ENCODE measurements at places on chromosomes 4 and X.
A peak's percentile ranks its signal among the peaks of the same experiment; 100 is the strongest.

GRCh38 chr4:102878901-102879300 is 10.1 kb downstream of the CISD2 start:
- no peak for DNase-seq

- peak; percentile 1 for DNase-seq
These were observed 21.0 kb downstream of the S100G start for GRCh38 chrX:16671005-16671404.

GRCh38 chrX:151393514-151393913 is 3.5 kb upstream of the VMA21 start:
- DNase-seq = no peak

DNA sequence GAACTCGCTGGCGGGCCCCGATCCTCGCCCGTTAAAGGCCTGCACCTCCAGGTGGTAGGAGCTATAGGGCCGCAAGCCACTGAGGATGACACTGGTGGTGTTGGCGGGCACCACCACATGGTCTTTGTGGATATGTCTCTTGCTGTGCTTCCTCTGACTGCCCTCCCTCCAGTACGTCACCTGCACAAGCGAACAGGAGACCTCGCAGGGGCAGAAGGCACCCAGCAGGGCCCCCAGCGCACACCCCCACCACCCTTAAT is 20.7 kb downstream of the L1CAM start:
- no peak for DNase-seq

DNA sequence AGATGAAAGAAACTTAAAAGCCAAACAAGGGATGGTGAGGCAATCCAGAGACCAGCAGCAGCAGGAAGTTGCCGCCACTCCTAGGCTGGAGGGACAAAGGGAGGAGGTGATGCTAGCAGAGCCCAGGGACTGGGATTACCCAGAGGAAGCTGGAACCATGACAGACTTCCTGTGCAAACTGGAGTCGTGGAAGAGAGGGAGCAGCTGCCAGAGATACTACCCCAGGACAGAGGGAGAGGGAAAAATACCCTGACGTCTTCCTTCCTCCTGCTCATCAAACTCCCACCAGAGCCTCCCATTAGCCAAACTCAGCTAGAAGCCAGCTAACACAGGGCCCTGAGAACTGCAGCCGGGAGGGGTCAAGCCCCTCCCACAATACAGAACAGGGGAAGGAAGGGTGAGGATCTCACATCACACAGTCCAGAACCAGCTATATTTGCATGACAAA is 101.2 kb upstream of the KLF3 start:
- DNase-seq = no peak

DNA sequence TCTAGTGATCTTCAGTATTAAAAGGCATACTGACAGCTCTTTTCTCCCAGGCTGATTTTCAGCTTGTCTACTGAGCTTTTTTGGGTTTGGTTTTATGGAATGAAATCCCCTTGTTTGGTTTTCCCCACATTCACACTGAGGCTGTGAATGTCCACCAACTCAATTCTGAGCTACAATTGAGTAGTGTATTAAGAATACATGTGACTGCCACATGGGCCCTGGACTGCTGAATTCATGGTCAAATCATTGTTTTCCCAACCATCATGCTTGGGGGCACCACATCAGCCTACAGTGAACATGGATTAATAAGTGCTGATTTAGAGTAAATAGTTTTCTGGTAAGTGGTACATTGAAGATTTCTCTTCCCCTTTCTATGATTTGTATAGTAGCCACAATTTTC is 32.4 kb downstream of the RTL9 start:
- no peak for DNase-seq

DNA sequence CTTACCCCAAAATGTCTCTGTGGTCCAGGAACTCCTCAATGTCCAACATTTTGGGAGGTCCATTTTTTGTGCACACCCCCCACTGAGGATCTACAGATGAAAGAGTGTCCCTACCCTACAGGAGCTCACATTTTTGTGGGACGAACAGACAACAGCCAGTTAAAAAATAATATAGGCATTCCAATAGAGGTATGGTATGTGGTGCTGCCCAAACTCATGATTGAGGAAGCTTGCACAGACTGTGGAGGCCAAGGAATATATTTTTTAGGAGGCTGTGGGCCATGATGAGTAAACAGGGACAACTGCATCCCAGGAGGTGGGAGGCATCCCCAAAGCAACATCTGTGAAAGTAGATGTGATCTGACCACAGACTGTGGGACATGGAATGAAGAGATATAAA is 181.0 kb upstream of the HCCS start:
- no peak for DNase-seq

DNA sequence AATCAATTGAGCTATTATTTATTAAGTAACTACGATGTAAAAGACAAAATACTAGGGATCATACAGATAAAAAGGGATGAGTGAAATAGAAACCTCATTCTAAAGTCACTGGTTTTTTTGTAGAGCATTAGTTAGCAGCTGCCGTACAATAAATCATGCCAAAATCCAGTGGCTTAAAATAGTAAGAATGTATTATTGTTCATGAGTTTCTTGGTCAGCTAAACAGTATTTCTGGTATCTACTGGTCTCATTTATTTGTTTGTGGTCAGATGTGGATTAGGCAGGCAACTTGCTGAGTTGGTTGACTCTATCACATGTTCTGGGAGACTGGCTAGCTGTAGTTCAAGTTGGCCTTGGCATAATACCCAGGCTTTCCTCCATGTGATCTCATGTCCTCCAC is 667.3 kb downstream of the GALNTL6 start:
- no peak for DNase-seq

- DNase-seq = no peak
These were observed 922.1 kb upstream of the SLIT2 start for GRCh38 chr4:19329631-19330030.

GRCh38 chrX:108264376-108264775 is 172.8 kb downstream of the ATG4A start:
- no peak for DNase-seq

DNA sequence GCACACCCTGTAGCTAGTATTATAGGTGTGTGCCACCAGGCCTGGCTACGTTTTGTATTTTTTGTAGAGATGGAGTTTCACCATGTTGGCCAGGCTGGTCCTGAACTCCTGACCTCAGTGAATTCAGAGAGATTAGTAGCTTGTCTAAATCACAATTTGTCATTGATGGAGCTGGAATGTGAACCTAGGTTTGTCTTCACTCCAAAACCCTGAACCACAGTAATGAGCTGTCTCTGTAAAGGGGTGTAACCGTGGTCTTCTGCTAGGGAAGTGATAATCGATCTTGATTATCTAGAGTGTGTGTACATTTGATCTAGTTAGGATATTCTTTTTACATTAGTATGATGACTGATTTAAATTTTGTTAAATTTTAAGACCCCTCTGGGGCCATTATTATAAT is 8.3 kb downstream of the ARHGAP10 start:
- DNase-seq = no peak

DNA sequence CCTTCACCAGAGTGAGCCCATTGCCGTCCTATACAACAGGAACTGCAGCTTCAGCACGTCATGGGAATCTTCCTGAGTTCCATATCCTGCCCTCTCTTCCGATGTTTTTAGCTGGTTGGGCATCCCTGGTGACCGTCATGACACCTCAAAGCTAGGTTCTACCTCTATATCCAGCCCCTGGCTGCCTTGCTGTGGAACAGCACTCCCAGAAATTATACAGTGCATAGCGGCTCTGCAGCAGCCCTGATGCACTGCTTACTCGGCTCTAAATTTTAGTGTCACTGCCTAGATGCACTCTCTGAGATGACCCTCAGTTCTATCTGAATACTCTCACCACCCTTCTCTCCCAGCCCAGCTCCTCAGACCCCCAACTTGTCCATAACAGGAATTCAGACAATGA is 44.3 kb downstream of the ARHGEF38 start:
- no peak for DNase-seq

- DNase-seq = no peak
These were observed 79.4 kb upstream of the PITX2 start for GRCh38 chr4:110702326-110702725.

DNA sequence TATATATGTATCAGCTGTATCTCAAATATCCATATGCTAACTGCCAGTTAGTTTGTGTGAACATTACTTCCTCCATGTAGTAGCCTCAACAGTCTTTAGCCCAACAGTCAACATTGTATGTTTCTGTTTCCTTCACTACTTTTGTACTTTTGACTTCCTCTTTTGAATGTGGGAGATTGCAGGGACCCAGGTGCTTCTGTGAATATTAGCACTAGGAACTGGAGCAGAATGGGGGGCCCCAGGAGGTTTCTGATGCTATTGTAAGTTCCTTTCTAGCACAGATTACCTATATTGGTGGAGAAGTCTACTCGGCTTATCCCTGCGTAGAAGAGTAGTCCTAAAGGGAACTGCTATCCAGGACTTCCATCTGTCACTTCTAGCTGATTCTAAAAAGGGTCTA is 2.3 kb downstream of the PLAC8 start:
- no peak for DNase-seq

DNA sequence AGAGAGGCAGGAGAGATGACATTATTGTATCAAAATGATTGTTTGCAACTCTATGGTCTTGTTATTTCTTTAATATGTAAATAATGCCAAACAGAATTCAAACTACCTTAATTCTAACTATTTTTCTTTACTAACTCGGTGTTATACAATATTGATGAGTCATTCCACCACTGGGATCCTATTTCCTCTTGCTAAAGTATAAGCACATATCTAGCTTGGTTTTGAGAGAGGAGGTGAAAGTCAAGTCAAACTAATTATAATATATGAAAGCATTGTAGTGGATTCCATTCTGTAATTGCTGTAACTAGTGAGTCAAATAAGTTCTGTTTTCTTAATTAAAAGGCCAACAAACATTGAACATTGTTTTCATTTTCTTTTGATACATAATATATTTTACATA is 837.6 kb downstream of the PDHA2 start:
- DNase-seq = no peak

- no peak for DNase-seq
These were observed 40.6 kb downstream of the FAM149A start for GRCh38 chr4:186144946-186145569.

DNA sequence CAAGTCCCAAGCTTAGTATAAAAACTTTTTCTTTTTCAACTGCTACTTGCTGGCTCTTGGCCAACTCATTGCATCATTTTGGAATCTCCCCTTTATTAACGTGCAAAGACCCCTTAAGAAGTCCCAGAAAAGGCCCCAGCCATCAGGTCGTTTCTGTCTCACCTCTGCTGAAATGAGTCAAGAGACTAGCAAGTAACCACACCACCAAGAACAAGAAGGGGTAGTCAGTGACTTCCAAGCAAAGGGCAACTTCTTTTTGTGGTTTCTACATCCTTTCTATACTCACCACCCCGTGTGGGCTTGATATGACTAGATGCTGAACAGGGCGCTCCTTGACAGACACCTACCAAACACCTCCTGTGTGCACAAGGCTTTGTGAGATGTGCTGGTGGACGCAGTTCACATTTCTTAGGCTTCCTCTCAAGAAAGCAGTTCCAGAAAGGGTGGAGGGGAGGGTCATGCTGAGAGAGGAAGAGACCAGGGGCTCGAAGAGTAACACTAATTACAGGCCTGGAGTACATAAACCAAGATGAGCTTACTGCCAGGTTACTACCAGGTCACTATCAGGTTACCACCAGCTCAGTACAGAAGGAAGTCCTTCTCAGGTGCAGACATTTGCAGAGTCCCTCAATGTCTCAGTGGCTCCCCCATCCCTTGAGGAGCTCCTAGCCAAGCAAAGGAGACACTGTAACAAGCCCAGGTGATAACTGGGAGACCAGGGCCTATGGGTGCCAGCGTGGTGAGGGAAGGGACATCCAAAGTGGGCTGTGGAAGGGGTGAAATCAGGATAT is 19.3 kb downstream of the JAKMIP1 start:
- DNase-seq = no peak

DNA sequence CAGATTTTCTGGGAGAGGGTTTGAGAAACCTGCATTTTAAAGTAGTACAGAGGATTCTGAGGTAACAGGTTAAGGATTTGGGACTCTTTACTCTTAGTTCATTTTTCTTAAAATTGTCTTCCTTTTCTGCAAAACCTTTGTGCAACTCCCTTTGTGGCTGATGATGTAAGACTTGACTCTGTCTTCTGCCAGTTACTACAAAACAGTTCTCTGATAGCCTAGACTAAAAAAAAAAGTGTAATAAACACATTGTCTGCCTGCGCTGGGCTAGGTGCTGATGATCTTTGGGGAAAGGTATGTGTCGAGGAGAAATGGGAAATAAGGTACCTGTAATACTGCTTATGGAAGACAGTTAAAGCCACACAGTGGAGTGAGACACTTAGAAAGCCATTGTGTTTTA is 28.7 kb downstream of the IL13RA1 start:
- no peak for DNase-seq

DNA sequence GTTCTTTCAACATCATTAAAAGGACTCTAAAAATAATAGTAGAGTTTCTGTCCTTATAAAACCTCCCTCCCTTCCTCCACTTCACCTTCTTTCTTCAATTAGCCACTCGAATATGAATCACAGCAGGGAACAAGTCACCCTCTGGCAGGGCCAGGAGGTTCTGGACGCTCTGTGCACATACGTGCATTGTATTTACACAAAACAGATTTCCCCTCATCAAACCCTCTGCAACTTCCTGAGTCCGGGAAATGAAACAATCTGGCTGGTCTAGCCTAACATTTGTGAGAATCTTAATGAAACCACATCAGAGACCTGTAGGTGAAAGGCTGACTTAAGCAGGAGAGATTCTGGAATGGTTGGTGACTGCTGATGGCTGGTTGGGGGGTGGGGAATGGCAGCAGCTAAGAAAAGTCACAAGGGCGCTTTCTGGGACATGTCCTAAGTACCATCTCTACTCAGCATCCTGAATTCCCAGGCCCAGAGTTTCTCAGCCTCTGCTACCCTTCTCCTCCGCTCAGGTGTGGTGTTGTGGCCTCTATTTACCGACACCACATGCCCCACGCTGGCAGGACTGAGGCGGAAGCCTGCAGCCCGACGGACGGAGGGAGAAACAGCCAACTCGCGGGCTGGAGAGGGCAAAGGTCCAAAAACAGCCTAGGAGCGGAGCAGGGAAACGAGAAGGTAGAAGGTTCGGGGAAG is 1.0 kb downstream of the ZDHHC9 start:
- DNase-seq = no peak

DNA sequence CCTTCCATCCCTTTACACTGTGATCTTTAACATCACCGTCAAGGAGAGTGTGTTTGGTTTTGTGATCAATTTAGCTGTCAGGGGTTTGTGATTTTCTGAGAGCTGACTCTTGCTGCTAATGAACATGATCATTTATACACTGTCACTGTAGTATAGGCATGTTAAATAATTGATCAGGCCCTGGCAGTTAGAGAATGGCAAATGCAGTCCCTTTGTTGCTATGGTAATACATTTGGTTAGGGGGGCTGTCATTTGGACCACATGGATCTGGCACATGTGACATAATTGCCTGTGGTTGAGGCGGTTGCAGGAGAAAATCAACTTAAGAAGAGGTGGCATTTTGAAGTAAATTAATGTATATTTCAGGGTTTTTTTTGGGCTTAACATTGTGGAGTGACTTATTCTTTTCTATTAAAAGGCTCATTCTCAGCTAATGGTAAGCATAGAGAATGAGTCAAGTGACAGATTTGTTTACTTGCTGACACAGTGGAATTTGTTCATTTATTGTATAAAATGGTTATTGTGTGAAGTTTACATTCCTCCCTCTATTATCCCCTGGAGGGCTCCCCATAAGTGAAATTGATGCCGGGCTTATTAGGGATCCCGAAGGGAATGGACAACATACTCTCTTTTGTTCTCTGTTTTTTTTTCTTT is 114.0 kb downstream of the FHIP1A start:
- DNase-seq = no peak
